ENCODE measurements at places on chromosomes 3 and 15.

DNA sequence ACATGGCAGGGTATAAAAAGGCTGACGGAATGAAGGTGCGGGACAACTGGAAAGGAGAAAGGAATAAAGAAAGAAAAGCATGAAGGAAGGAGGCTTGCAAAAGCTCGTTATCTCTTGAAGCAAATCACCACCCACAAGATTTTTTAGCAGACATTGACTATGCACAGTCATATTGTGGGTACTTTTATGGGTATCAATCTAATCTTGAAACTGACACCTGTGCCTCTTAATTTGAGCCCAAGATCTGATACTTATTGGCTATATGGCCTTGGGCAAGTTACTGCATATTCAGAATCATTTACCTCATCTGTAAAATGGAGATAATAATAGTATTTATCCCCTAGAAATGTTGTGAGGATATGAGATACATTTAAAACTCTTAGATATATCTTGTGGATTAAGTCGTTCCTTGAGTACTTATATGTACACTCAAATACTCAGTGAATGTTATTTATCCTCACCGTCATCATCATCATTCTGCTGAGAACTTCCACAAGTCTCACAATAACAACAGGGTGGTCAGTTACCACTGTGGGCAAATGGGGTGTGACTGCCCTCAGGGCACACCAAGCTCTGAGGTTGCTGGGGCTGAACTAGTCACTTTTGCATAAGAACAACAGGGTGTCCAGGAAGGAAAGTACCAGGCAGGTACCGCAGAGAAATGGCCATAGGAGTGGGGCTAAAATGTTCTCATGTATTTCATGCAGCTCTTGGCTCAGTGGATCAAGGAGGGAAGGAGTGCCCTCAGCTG, 266.1 kb downstream of the SLC9A9 start:
- no peak for DNase-seq

GRCh38 chr15:80569656-80570055, 125.5 kb upstream of the ABHD17C start:
- DNase-seq = no peak

GRCh38 chr3:112671930-112672715, 31.2 kb upstream of the CCDC80 start:
- no peak for DNase-seq

DNA sequence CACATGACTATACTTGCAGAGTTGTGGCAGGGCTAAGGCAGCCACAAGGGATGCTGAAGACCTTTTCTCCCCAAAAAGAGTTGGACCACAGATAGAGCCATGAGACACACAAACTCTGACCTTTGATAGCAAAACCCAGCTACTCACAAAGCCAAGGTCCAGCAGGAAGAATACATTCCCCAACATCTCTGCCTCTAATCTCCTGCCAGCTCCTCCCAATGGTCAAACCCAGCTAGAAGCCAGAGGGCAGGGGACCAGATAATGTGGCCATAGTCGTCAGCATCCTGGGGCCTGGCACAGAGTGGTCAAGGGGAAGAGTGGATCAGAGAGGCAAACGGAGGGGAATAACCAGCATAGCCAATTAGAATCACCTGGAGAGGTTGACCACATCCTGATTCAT, 28.2 kb downstream of the SLC6A1 start:
- no peak for DNase-seq

GRCh38 chr3:73490453-73491286, 134.1 kb downstream of the PDZRN3 start:
- DNase-seq = no peak

DNA sequence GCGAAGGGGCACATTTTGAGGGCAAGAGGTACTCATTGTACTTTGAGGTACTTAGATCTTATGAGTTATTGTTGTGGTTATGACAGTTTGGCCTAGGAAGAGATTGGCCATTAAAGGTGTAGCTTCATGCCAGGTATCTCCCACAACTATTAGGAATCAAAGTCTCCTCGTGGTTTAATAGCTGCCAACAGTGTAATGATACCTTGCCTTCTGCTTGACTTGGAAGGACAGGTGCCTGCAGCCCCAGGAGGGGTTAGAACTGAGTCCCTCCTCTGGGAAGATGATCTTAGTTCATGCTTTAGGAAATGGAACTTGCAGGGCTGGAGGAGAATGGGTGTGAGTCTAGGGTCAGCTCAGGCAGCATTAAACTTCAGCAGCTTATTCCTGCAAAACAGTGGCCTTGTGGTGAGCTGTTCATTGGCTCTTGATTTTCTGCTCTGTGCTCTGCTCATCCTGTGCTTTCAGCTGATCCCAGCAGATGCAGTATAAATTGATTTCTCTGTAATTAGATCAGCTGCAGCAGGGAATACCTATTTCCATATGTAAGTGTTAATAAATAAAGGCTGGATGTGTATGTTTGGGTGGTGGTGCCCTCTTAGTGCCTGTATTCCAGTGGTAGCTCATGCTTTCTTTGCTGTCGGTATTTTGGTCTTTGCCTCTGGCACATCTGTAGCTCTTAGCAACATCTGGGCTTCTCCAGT, 40.5 kb downstream of the ZNF609 start:
- DNase-seq = no peak

DNA sequence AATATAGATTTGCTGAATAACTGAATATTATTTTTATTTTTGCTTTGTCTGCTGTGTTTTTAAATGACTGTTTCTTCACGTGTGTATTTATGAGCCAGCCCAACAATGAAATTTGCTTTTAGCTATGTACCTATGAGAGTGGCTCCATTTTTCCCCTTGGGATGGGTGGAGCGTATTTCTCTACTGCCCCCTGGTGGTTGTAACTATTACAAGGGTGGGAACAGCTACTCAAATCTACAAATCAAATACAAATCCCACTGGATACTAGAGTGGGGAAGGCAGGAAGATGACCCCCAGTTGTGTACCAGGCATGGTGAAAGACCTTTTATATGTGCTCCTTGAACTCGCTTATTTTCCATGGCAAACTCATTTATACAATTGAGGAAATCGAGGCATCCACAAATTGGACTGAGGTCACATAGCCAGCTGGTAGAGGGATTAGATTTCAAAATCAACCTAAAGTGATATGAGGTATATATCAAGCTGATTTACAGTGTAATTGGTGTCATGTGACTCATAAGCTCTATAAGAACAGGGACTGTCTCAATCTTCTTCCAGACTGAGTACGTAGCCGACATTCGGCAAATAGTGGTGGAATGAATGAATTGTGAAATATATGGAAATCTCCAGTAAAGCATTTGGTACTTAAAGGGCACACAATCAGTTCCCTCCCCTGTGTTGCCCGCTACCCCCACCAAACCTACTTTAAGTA, 69.5 kb upstream of the VEPH1 start:
- DNase-seq = peak; percentile 55

GRCh38 chr3:49476563-49476962, 6.5 kb downstream of the DAG1 start:
- no peak for DNase-seq

GRCh38 chr15:62684123-62684808, 358.3 kb upstream of the TPM1 start:
- no peak for DNase-seq

GRCh38 chr3:172180473-172180872, 141.1 kb downstream of the FNDC3B start:
- DNase-seq = no peak

DNA sequence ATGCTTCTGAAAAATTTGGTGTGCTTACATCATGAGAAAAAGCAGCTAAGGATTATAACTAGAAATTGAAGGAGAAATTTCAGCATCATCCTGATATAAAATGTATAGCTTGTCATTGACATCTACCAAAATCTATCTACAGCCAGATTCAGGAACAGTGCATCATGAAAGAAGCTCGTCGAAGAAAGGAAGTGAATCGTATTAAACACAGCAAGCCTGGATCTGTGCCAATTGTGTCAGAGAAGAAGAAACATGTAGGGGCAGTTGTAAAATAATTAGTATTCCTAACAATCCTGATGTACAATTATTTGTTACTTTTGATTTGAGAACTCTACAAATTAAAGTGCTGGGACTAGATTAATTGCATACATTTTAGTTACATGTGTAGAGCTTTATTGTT, 37.2 kb downstream of the AP4E1 start:
- DNase-seq = no peak

DNA sequence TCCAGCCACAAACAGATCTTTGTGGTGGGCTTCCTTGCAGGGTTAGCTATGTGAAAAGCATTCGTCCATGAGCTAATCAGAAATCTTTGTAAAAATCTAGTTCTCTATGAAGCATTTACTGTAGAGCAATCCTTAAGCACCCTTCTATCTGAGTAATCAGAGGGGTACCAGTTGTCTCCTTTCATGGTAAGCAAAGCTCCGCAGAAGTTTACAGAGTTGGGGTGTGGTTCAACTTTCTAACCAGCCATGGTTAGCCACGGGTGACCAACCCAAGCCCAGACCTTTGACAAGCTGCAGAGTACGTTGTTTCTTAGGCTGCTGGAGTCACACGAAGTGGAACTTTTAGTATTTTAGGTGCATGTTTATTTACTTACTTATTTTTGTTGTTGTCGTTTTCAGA, 77.4 kb downstream of the FLNB start:
- no peak for DNase-seq

- no peak for DNase-seq
Observed at GRCh38 chr3:195044411-195044810, 226.5 kb downstream of the XXYLT1 start.

GRCh38 chr15:73374604-73375003, 5.8 kb upstream of the HCN4 start:
- no peak for DNase-seq

DNA sequence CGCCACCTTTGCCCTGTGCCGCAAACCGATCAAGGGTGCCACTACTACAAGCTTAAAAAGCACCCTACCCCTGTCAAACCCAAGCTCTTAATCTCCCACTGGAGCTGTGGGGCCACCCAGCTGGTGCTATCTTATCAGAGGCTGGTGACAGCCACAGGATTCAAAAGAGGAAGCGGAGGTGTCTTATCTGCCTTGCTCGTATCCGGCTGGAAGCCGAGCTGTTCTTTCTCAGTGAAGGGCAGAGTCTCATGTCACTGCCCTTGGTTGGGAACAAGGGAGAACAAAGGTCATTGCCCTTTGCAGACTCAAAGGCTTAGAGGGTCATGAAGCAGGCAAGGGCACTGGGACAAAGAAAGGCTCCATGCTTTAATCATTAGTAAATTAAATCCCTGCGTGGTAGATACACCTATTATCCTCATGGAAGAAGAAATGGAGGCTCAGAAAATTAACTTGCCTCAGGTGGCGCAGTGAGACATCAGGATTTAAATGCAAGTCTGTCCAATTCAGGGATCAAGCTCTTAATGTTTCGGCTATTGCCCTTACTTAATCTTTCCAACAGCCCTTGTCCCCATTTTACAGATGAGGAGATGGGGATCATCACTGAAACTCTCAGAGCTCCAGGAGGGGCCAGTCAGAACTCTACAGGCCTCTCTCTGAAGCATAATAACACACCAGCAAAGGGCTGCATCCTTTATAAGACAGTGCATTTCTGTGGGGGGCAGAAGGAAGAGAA, 360.0 kb upstream of the PROK2 start:
- DNase-seq = peak; percentile 51

DNA sequence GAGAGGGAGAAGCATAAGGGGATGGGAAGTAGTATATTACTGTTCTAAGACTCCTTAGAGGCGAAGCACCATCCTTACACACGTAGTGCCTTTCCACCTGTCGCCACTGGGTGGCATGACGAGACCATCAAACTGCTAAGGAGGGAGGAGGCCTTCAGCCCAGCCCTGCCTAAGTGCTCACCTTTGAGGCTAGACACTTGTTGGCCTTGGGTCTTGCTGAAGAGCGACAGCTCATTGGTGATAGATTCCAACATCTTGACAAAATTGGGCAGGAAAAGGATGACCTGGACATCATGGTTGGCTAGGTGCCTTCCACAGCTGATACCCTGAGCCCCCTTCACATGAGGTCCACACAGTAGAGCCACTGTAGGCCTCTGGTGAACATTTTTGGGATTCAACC, 19.6 kb downstream of the CLK3 start:
- DNase-seq = peak; percentile 84

DNA sequence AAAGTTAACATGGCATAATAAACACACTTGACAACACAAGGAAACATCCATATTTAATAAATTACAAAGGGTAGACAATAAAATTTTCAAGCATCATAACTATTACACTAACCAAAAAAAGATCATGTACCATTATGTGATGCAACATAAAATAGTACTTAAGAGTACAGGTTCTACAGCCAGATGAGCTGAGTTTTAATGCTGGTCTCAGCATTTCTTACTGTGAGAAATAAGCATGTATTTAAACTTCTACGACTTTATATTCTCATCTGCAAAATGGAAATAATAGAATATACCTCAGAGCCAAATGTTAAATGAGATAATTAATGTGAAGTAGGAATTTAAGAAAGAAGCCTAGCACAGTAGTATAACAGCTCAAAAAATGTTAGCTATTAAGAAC, 33.7 kb upstream of the SLC12A8 start:
- no peak for DNase-seq

- DNase-seq = no peak
Observed at GRCh38 chr15:73264881-73265280, 103.9 kb downstream of the HCN4 start.

GRCh38 chr3:46553154-46553553, 12.9 kb downstream of the LRRC2 start:
- no peak for DNase-seq

- DNase-seq = no peak
Observed at GRCh38 chr3:177772908-177773557, 575.8 kb upstream of the TBL1XR1 start.

GRCh38 chr15:89335298-89336041, 846 bp upstream of the POLG start:
- no peak for DNase-seq

GRCh38 chr3:122318620-122319019, 6.4 kb upstream of the CSTA start:
- DNase-seq = no peak

GRCh38 chr15:87267798-87268197, 988.7 kb downstream of the NTRK3 start:
- no peak for DNase-seq

- DNase-seq = no peak
Observed at GRCh38 chr3:34005886-34006285, 207.5 kb downstream of the PDCD6IP start.

DNA sequence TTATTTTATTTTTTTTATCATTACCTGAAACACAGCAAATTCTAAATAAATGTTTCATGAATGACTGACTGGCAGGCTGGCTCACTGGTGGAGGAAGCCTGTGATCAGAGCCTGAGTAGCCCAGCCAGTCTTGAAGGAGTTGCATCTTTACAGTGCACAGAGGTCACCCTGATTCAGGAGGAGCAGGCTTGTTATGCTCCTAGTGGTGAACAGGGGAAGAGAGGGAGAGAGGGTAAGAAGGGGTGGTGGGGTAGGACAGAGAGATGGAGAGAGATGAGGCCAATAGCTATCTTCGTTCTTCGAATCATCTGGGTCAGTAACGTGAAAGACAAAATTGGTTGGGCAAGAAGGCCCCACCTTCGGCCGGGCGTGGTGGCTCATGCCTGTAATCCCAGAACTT, 202.6 kb upstream of the MCTP2 start:
- DNase-seq = no peak

All from hematopoietic multipotent progenitor cell treated with erythropoietin and hydrocortisone succinate and interleukin-3 and kit ligand, for 17 days (in vitro differentiated cells).